PC-9 (cell line): ENCODE measurements at places on chromosomes 12 and 14.

DNA sequence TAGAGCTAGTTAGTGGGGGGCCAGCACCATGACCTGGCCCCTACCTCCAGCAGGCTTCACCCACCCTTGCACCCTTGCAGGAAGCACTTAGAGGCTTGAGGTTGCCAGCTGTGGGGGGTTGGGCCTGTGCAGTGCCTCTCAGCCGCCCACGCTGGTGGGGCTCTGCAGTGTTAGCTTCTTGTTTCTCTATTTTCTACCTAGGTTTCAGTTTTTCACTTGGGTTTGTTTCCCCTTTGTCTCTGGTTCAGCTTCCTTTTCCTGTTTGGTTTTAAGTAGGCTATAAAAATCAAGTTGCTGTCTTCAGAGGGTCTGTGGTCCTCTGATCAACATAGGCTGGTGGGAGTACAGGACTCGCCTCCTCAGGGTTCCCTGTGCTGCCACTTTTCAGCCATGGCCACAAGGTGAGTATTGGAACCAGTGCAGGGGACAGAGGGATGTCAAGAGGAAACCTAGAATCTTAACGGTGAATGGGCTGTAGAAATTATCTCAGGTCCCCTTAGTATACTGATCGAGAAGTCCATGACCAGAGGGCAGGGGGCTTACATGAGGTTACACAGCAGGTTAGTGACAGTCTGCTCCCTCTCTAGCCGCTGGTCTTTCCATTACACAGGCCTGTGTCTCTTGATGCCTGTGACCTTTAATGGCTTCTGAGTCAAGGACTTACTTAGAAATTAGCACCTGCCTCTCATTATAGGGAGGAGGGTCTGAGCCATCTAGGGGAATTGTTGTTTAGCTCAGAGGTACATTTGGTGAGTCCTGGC is at the start of gene EVL:
Gene EVL, plus strand, starts transcription at position 312 of the 761 bp plus-strand sequence. Its CDS starts 79 bp downstream, at position 391.
- no peak for DNase-seq

- DNase-seq: no peak
Measured at GRCh38 chr14:58118097-58118815, 33.8 kb downstream of the ARMH4 start.

GRCh38 chr14:102654298-102654697 is 61.8 kb downstream of the RCOR1 start:
- DNase-seq: no peak

- DNase-seq: no peak
Measured at GRCh38 chr12:12822886-12823285, 9.7 kb downstream of the DDX47 start.
